SK-N-MC (cell line): ENCODE measurements at places on chromosomes 5 and 9.

- DNase-seq, result no peak
Measured at GRCh38 chr5:168669156-168669555, 90.0 kb upstream of the PANK3 start.

DNA sequence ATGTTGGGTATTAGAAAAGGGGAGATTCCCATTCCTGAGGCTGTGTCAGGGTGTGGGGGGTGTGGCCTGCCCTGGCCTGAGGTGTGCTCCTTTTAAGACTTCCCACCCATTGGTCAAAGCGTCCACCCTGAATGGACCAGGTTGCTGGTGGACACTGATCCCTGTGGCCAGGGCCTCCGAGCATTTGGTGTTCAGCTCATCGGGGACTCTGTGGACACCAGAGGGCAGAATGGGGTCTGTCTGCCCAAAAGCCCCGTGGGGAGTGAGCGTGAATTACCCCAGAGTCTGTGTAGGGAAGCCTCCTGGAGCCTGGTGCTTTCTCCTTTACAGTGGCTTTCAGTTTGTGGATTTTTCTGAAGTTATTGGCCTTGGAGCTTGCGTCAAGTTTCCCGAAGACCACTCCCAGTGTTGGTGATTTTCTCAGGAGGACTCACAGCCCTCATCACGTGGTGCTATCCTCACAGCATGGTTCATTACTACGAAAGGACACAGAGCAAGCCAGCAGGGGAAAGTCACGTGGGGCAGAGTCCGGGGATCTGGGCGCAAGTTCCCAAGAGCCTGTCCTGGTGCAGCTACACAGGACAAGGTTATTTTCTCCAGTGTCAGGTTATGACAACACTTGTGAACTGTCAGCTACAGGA, 55.5 kb downstream of the TENT4A start:
- DNase-seq, result no peak

DNA sequence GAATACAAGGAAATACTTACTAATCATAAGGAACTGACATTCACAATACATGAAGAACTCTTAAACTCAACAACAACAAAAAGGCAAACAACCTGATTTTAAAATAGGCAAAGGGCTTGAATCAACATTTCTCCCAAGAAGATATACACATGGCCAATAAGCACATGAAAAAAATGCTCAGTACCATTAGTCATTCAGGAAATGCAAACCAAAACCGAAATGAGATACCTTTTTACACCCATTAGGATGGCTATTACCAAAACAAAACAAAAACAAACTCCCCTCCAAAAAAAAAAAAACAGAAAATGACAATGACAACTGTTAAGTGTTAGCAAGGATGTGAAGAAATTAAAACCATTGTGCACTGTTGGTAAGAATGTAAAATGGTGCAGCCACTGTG, 104.1 kb upstream of the ZNF462 start:
- DNase-seq, result no peak

GRCh38 chr5:132474881-132475496, 15.6 kb downstream of the IRF1 start:
- DNase-seq, result no peak

DNA sequence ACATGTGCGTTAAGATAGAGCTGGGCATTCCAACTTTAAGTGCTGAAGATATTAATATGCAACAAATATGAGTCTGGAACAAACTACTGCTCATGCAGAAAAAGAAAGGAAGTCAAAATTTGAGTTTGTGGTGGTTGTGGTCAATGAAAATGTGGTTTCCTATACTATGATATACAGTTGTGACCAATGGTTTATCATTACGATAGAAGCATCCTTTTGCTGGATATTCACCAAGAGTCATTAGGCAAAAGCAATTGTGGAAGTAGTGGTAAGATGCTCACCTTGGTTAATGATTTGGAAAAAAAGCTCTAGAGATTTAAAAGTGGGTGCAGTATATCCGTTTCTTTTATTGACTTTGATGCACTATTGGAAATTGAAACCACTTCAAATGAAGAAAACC, 1007.0 kb downstream of the NR2F1-AS1 start:
- no peak for DNase-seq

DNA sequence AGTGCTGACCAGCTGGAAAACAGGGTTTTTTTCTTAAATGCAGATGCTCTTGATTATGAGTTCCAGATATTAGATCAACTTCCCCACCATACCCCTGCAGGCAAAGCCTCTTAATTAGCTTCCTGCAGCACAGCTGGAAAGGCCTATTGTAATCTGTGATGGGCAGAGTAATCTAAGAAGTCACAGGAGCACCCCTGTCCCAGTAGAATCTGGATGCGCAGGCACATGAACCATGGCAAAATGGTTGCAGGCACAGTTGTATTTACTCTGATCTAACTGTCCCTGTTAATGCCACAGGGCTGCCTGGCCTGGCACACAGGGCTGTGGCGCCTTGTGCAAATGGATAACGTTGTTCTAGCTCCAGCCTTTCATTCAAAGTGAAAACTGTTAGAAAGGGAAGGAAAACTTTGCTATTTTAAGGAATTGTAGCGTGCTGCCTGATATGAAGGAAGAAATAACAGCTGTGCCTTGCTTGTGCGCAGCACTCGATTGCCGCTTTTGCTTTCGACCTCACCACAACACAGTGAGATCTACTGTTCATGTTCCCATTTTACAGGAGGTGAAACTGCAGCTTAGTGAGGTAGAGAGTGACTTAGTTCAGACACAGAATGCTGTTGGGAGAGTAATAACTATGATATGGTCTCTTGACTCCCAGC, 2.3 kb downstream of the TGFBI start:
- no peak for DNase-seq

- DNase-seq, result no peak
Measured at GRCh38 chr9:88757406-88758010, 222.5 kb downstream of the NXNL2 start.

- DNase-seq, result no peak
Measured at GRCh38 chr5:139767960-139768359, 27.6 kb upstream of the PSD2 start.

DNA sequence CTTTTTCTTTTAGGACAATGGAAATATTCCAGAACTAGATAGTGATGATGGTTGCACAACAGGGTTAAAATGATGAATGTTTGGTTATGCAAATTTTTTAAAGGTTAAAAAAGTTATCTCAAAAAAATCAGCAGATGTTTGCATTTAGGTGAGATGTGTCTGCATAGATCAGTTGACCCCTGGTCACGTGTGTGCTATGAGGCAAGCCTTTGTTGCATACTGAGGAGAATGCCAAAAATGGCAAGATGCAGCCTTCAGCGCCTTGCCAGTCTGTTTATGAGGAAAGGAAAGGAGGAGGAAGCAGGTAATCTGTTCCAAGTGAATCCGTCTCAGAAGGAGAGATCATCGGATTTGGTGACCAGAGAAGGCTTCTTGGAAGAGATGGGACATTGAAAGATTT, 11.9 kb downstream of the MEGF10 start:
- DNase-seq, result no peak

DNA sequence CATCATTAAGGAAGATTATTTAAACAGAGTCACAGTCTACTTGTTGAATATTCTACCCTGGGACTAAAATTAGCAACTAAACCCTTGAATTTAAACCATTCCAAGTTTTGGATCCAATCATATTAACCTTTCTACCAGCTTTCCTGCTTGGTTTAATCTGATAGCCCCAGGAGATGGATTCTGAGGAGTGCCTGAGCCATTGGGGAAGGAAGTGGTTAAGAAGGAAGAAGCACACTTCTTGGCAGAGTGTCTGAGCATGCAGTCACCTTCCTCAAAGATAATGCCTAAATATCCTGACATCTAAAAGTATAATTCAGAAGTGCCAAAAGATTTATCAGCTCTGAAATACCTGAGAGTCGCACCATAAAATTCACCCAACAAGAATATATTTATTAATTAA, 74.1 kb upstream of the SNCAIP start:
- DNase-seq, result no peak

- no peak for DNase-seq
Measured at GRCh38 chr5:135669416-135669815, 90.6 kb upstream of the CXCL14 start.

DNA sequence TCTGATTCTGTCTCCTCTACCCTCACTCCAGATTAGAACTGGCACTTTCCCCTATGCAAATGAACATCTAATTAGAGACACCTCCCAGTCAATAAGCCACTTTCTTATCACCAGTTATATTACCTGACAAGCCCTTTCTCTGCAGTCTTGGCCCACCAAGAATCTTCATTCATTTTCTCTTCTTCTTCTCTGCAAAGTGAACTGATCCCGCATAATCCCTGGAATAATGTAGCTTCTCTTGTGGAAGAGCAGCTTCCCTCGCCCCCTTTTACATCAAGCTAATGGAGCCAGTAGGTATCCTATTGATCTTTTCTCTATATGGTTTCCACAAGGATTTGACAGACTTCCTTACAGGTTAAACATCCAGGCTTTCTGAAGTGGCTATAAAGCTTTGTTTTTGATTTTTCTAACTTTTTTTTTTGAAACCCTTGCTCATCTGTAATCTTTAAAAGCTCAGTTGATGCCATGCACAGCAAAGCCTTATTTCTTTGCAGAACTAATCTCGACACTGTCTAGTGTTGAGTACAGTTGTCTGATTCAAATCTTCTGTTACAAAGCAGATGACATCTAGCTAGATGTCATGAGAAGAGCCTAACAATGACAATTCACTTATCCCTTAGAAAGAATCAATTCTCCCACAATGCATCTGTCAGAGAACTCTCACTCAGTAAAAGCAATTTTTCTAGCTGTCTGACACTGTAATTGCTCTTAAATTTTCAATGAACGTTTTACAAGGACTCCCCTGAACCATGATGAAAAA, 281.4 kb downstream of the ISL1 start:
- DNase-seq, result no peak

- DNase-seq, result no peak
Measured at GRCh38 chr5:14215901-14216300, 72.8 kb downstream of the TRIO start.

DNA sequence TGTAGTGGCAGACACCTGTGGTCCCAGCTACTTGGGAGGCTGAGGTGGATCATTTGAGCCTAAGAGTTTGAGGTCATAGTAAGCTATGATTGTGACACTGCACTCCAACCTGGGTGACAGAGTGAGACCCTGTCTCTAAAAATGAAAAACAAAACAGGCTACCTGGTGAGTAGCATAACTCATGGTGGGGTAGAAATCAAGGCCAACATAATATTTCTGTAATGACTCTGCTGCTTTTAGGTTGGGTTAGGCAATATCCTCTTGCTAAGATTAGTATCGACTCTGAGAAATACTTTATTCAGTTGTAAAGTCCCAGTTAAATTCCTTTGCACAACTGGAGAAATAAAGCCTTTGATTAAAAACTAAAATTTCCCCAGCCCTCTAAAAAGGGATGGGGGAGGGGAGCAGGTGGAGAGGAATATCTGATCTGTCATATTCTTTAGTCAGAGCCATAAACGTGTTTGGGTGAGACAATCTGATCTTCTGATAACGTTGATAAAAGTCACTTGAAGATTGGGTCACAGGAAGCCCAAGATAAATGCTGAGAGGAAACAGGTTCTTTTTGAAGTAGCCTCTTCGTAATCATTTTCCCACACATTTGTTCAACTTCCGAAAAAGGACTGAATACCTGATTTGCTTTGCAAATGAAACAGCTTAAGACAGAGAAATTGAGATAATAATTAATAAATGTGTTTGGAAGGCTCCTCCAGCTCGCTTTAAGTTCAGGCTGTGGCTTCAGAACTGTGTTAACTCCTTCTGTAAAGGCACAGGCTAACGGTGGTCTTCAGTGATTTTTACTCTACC, 14.9 kb downstream of the IL4 start:
- DNase-seq, result no peak

- no peak for DNase-seq
Measured at GRCh38 chr9:79592726-79593493, 21.1 kb downstream of the TLE4 start.

DNA sequence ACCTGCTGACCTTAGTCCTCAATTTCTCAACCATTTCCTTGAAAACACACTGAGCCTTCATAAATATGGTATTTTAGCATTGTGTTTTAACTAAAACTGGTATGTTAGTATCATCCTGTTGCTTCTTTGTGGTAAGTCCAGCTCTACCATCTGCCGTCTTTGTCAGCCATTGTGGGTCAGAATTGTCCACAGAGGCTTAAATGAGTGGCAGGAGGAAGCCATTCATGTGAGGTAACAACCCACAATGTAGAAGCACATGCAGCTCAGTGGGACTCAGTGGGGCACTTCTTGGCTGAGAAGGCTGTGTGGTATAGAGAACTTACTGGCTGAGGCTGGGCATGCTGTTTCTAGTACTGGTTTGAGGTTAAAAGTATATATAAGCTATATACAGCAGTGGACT, 149.2 kb upstream of the NR3C1 start:
- DNase-seq, result no peak

DNA sequence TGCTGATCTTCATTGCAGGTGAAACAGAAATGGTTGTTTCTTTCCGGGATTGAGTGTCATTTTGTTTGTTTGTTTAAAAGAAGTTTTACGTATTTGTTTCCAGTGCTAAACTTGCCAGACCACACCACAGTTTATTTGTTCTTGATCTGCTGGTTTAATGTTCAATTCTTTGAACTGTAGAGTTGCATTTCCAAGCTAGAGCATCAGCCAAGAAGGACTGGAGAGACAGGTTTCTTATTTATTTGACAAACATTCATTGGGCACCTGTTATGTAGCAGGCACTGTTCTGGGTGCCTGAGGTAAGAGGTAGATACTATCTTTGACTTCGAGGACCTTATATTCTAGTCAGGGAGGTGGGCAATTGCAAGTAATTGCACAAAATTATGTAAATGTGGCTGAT, 45.0 kb downstream of the MCCC2 start:
- no peak for DNase-seq

- DNase-seq, result no peak
Measured at GRCh38 chr5:169350759-169351240, 49.9 kb upstream of the SLIT3 start.

- no peak for DNase-seq
Measured at GRCh38 chr5:16057277-16057676, 122.3 kb downstream of the MARCHF11 start.

GRCh38 chr9:120510816-120511215, 69.2 kb downstream of the CDK5RAP2 start:
- no peak for DNase-seq

GRCh38 chr5:116076496-116076895, 8.3 kb upstream of the COMMD10 start:
- DNase-seq, result no peak

DNA sequence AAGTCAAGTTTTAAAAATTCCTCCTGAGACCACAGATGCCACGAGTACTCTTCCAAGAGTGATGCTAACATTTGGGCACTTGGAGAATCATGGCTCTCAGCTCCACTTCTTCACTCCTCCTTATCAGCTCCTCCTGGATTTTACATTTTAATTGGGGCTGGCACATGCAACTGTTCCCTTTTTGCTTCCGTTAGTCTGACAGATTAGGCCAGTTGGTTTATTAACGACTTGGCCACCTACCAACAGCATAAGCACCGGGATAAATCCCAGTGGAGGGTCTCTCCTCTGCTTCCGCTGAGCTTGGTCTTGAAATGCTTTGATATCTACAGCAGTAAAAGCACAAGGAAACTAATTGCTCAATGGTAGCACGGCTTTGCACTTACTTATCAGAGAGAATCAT, 134.6 kb upstream of the RASEF start:
- DNase-seq, result peak; percentile 10

DNA sequence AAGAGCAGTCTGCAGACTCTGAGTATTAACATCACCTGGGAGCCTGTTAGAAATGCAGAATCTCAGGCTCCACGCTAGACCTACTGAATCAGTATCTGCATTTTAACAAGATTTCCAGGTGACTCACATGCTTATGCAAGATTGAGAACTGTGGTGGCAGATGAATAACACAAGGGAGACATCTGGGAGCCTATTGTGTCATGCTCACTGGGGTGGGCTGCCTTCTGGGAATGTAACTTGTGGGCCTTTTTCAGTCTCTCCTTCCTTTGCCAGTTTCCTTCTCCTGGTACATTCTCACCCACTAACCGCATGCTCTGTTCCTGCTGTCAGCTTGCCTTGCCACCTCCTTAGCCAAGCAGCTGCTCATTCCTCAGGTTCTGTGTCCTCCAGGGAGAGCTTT, 176.6 kb upstream of the C9orf72 start:
- DNase-seq, result no peak
